ENCODE measurements at places on chromosomes 5 and 9.
A peak's percentile ranks its signal among the peaks of the same experiment; 100 is the strongest.

- DNase-seq = no peak
These were observed 18.7 kb upstream of the COL5A1 start for GRCh38 chr9:134622896-134623257.

- peak; percentile 83 for DNase-seq
These were observed 53.5 kb downstream of the PPP2R2B start for GRCh38 chr5:146825033-146825432.

DNA sequence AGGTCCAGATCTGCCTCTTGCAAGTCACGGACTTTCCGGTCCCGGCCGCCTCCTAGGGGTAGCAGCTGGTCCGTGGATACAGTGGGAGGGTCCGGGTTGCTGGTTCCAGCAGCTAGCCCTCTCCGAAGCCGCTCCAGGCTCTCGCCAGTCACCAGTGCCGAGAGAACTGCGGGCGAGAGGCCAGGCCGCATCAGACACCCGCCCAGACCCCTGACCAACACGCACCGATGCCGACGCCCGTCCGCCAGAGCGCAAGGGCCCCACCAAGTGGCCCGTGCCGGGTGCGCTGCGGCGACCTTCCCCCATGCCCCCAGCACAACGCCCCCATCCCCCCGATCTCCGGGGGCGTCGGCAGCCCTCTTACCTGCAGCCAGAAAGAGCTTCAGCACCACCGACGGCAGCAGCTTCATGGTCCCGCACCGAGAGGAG lies 470 bp downstream of the HBEGF start:
- peak; percentile 66 for DNase-seq

DNA sequence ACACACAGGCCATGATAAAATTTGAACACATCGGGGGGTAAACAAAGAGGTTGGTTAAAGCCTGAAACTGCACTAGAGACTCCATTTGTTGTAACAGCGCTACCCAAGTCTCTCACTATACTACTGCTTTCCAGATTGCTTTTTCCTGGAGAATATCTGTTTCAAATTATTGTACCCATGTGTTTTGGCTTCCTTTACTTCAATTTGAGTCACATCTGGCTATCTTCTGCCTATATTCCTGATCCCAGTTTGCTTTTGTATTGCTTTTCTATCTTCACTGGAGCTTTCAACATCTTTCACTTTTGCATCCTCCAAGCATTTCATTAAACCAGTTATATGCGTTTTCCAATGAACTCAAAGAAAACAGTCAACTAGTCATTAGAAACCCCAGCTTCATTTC lies 404.7 kb downstream of the MLLT3 start:
- no peak for DNase-seq

GRCh38 chr9:22060831-22061383 lies 51.8 kb upstream of the CDKN2B start:
- no peak for DNase-seq

- DNase-seq = no peak
These were observed 66.4 kb downstream of the CSNK1G3 start for GRCh38 chr5:123578390-123578789.

GRCh38 chr5:71828291-71829040 lies 109.4 kb downstream of the CARTPT start:
- no peak for DNase-seq

DNA sequence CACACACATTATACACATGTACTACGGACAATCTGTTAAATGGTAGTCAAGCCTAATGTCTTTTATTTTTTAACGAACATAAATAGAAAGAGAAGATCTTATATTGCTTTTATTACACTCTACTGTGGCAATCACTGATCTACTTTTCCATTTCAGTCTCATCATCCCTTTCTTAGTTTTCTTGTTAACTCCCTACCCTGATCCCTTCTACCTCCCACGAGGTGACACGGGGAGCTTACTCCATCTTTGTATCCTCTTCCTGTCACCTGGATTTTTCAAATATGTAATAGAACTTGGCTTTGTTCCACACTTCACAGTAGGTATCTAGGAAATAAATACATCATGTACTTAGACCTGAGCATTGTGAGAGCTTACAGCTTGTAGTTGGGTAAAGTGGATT lies 211.0 kb downstream of the PIK3R1 start:
- no peak for DNase-seq

DNA sequence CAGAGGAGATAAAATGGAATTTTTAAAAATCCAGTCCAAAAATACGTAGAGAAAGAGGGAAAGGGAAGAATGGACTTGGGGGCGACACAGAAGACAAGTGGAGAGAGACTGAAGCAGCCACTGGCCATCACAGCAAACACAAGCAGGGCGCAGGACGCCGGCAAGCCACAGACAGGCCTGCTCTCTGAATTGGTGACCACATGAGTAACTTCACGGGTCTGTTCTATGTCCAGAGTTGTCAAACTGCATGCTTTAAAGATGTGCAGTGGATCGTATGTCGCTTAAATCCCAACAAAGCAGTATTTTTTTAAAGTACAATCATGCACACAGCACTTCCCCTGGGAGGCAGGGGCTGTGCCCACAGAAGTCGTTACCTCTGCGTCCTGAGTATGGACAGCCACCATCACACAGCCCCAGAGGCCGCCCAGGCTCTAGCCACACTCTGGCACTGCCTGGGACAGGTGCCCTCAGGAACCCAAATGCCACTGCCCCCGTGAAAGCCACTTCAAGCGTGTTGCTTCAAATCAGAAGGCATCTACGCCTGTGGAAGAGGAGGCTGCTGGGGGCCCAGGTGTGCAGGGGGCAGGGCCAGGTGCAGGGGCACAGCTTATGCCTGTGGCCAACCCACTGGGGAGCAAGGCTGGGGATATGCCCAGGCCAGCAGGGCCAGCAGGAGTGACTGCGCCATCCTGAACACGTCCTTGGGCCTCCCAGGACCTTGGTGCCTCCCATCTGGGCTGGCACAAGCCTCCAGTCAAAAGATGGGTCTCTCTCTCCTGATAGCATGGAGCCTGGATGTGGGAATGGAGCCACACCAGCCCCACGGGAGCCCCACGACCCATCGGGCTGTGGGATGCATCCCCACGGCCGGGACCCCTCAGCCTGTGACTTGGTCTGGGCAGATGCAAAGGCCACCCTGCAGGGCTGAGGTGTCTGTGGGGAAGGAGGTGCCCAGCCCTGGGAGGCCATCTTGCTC lies 5.9 kb upstream of the LRRC14B start:
- DNase-seq = no peak

DNA sequence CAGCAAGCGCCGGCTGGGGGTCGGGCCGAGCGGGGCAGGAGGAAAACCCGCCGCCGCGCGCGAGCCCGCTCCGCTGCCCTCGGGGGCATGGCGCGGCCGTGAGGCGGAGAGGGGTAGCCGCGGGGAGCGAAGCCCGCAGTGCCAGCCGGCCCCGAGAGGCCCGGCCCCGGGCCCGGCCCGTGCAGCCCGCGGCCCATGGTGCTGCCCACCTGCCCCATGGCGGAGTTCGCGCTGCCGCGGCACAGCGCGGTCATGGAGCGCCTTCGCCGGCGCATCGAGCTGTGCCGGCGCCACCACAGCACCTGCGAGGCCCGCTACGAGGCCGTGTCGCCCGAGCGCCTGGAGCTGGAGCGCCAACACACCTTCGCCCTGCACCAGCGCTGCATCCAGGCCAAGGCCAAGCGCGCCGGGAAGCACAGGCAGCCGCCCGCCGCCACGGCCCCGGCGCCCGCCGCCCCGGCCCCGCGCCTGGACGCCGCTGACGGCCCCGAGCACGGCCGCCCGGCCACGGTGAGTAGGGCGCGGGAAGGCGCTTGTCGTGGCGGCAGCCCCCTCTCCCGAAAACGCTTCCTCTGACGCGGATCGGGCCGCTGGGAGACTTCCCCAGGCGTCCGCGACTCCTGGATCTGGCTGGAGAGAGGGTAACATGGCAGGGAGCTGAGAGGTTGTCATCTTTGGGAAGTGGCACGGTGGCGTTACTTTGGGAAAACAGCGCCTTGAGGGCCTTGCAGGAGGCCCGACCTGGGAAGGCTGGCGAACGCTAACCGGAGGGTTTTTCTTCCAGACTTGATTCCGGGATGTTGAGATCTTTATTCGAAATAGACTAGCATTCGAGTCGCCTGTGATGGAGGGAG lies 523 bp downstream of the MAML1 start:
- DNase-seq = peak; percentile 55

GRCh38 chr5:52743012-52743411 lies 44.7 kb upstream of the ITGA1 start:
- DNase-seq = no peak

DNA sequence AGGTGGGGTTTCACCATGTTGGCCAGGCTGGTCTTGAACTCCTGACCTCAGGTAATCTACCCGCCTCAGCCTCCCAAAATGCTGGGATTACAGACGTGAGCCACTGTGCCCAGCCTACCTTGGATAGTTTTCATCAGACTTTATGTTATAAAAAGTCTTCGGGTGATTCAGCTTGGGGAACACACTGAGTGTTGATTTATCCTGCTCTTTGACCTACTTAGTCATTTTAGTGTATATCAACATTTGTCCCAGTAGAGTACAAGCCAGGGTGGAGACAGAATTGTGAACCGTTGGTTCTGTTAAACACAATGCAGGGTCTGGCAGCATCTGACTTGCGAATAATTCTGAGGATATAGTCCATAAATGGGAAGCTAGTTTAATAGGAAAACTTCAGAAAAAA lies 39.7 kb downstream of the NFX1 start:
- DNase-seq = no peak

GRCh38 chr5:402615-403359 lies 40.2 kb upstream of the EXOC3 start:
- no peak for DNase-seq

DNA sequence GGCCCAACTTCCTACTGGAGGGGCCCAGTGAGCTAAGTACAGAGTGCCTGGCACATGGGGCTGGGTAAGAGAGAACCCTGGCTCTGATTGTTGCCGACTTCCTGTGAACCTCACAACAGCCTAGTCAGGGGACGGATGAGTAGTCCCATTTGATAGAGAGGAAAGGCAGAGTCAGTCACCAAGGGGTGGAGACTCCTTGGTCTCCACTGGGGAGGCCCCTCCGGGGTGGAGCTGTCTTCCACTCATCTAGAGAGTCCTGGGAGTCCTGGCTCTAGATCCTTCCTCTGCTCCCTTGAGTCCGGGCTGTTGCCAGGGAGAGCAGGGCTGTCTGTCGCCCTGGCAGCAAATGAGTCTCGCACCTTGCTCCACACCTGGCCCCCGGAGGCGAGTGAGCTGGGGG lies 8.0 kb downstream of the GRK6 start:
- DNase-seq = no peak

- DNase-seq = no peak
These were observed 495.5 kb downstream of the DMAC1 start for GRCh38 chr9:7303907-7304626.

DNA sequence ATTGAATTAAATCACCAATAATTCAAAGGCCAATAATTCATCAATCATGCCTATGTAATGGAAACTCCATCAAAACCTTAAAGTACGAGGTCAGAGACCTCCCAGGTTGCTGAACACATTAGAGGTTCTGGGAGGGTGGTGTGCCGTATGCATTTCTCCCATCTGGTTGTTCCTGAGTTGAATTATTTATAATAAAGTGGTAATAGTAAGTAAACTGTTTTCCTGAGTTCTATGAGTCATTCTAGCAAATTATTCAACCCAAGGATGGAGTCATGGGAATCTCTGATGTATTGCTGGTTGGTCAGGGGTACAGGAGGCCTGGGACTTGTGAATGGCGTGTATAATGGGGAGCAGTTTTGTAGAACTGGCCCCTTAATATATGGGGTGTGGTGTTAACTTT lies 191.7 kb downstream of the CARTPT start:
- no peak for DNase-seq

DNA sequence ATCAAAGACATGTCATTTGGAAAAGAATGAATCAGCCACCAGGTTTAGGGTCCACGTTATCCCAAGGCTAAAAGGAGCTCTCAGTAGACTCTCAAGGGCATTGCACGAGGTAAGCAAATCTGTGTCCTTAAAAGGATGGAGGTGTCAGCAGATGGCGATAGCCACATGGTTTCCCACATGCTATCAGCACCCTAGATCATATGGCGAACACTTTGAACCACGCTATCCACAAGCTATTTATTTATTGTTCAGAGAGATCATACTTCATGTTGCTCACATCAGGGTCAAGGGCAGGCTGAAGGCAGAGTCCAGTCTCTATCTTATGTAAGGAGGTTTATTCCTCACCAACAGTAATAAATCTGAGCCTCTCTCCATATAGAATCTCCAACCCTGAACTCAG lies 43.7 kb downstream of the CDH6 start:
- DNase-seq = no peak

DNA sequence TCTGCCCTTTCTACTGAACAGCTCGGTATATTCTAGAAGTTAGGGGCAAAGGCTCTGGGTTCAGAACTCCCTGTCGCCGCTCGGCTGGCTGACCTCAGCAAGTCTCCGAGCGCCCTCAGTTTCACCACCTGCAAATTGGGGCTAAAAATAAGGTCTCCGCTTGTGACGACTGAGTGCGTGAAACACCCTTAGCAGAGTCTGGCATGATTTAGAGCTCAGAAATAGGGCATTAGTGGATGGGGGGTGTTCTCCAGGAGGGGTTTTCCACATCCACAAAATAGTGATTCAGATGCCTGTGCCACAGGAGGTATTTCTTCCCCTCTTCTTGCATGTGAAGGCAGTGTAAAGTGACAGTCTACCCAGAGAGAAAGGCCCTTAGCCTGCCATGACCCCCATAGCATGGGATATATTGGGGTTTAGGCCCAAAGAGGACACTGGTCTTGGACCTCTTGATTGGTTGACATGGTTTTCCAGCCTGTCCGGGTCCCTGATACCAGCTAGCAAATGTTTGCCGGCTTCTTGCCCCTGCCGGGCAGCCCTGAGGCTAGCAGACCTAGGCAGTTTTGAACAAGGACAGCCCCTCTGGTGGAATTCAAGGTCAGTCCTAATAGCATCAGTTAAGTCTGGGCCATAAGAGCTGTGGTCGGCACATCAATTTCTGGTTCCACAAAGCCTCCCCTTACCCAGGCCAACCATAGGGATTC lies 1.4 kb downstream of the ERGIC1 start:
- DNase-seq = no peak

DNA sequence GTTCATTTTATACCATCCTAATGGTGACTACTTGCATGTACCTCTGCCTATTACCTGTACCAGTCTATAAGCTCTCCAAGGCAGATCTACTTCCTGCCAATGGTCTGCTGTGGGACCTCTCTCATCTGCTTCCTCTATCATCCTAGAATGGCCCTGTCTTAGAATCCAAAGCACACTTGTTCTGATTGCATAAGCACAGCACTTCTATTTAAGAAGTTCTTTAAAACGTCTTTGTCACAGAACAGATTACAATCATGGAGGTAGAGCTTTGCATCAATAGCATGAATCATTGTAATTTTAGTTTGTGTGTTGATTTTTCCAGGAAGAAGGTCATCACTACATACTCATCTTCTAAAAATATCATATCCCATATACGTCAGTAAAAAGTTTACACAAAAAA lies 131.8 kb upstream of the ACOT12 start:
- no peak for DNase-seq

Data from nephron progenitor cell (in vitro differentiated cells).